SK-MEL-5 (cell line): ENCODE measurements at places on chromosomes 4 and X.

DNA sequence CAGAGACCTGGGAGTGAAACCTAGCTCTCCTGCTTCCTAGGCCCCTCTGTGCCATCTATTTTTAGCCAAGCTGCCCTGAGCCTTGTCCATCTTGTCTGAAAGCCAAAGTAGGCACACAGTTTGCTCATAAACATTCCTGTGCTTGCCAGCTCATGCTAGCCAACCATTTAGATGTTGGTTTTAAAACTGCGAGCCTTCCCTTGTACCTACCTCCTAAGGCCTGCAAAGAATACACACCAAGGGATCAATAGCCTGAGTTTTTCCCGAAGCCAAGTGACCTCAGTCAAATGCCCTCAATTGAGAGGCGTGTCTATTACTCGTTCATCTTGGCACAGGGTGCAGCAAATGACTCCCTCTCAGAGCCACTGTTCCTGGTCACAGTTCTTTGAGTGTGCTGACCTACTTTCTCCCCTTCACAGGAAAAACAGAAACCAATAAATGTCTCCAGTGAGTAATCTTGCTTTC, 48.5 kb downstream of the ZCCHC12 start:
- DNase-seq, result no peak

DNA sequence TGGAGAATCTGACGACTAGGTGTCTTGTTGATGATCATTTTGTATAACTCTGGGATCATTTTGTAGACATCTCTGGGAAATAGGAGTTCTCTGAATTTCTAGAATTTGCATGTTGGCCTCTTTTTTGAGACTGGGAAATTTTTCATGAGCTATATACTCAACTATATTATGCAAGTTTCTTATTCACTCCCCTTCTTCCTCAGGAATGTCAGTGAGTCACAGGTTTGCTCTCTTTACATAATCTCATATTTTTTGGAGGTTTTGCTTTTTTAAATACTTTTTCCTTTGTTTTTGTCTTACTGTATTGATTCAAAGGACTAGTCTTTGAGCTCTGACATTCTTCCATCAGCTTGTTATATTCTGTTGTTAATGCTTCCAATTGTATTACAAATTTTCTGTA, 1324.2 kb downstream of the TECRL start:
- no peak for DNase-seq

DNA sequence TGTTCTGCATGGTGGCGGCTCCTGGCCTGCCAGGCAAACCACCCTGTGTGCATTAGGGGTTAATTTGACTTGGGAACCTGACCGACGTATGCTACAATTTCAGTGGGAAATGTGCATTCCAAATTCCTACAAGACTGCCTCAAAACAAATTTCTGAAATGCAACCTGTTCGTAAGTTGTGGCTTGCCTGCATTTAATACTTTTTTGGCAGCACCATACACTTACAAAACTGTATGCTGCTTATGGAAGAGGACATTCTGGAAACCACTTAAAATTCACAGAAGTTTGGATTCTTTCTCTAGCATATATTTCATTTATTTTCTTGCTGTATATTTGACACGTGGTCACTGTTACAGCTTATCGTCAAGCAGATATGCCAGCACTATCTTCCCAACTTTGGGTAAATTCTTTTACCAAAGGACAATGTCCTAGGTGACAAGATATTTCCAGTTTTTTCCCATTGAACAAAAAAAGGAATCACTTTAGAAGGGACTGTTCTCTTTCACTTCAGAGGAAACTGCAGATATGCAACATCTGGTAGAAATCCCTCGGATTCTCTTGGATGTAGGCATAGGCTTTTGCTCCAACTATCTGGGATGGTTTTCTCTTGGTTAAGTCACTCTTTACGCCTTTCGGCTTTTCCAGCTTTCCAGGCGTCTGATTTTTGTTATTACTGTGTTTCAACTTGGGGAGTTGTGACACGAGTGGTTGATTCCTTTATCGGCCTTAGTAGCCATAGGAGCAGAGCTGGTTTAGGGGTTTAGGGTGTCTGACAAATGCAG, 9.7 kb upstream of the TENM3 start:
- DNase-seq, result no peak

DNA sequence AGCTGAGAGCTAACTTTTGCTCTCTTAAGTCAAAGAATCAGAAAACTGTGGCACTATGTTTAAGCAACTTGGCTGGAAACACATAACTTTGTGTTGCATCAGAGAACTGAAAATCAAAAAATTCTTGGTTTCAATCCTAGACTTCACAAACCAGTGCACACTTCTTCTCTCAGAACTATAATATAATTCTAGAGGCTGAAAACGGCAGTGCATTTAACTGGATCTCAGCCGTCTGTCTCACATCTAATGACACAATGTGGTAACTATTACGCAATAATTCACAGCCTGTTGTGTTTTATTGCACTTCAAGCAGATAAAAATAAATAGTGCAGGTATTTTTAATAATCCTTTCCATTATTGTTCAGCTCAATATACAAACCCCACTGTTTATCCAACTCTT, 260.6 kb upstream of the DIAPH2 start:
- DNase-seq, result no peak

GRCh38 chrX:151875270-151876026, 37.2 kb upstream of the MAGEA4 start:
- DNase-seq, result no peak

DNA sequence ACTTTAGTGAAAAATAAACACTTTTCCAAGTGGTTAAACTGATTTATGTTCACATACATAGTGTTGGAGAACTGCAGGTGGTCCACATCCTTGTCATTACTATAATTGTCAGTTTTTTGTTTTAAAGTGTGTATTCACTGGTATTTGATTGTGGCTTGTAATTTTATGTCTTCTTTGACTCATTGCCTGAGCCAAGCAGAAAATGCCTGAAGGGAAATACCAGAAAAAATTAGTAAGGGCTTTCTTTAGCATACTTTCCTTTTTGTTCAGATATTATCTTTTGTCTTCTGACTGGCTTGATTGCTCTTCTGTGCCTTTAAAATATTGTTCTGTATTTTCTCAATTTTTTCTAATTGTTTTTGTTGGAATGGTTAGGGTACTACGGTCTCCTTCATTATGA, 981.3 kb downstream of the C4orf33 start:
- no peak for DNase-seq

DNA sequence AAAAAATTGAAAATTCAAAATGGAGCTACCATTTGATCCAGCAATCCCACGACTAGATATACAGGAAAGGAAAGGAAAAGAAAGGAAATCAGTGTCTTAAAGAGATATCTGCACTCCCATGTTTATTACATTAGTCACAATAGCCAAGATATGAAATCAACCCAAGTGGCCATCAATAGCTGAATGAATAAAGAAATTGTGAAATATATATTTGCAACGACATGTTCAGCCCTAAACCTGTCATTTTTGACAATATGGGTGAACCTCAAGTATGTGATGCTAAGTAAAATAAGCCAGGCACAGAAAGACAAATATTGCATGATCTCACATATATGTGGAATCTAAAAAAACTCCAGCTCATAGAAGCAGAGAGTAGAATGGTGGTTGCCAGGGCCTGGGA, 155.1 kb downstream of the ANXA5 start:
- DNase-seq, result no peak

DNA sequence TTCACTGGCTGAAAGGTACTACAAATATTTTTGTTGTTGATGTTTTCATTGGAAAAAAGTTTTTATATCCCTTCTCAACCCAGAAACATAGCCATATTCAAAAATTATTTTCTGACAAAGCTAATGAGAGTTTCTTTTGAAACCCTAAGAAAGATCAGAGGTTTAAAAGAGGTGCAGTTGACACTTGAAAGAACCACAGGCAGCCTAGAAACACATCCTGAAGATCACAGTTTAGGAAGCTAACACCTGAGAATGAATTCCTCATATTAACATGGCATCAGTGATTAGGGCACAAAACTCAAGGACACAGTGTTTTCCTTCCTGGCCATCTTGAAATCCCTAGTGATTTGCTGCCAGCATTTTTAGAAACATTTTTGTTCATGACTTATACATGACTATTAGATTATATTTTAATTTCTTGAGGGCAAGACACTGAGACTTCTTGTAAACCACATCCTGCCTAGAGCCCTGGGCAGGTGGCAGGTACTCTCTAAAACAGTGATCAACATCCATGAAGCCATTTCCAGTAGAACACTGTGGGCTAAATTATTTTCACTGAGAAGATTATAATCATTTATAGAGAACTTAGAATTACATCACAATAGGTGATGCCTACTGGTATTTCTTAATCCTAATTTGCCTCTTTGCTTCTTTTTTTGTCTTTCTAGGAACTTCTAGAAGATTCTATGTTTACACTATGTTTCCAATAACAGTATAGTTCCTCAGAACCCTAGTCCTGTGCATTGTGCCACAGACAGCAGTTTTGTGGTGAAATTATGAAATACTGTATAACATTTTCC, 80.0 kb downstream of the ARSJ start:
- no peak for DNase-seq

DNA sequence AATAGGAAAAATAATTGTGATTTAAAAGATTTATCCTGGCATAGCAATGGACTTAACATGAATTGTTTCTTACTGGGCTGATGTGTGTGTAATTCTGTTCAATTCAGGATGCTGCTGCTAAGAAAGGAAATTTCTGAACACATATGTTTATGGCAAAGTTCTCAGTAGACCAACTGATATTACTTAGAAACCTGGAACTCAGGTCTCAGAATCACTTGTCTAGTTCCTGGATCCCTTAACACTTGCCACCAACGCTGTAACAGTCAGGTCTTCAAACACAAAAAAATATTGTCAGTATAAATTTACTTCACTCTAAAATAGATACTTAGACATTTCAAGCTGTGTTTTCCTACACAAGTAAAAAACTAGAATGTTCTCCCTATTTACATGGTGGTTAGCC, 5.5 kb downstream of the CASP3 start:
- DNase-seq, result no peak

GRCh38 chrX:66918511-66918910, 279.6 kb upstream of the EDA2R start:
- no peak for DNase-seq

GRCh38 chr4:122117743-122118142, 34.4 kb upstream of the BLTP1 start:
- DNase-seq, result no peak

GRCh38 chr4:173509036-173510001, 20.7 kb downstream of the HAND2 start:
- DNase-seq, result no peak

DNA sequence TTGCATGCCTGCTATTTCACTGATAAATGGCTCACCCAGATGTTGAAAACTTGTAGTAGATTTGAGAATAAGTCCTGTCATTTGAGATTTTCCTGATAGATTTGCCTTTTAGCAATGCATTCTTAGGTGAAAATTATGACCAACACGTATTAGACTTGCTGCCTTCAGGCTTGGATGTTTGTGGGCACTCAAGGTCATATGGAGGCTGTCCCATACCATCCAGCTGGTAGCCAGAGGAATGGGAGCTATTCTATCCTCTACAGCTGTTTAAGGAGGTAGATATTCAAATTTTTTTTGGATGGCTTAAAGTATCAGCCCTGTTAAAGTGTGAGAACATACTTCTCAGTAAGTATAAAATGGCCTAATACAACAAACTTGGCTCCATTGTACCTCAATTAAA, 34.7 kb downstream of the RTL3 start:
- DNase-seq, result no peak

GRCh38 chr4:102388611-102389010, 43.3 kb upstream of the SLC39A8 start:
- no peak for DNase-seq

GRCh38 chr4:185101354-185101890, 41.6 kb upstream of the SLC25A4 start:
- DNase-seq, result peak; percentile 36

- DNase-seq, result no peak
Observed at GRCh38 chr4:55083735-55084134, 41.7 kb downstream of the KDR start.

GRCh38 chr4:2253160-2254084, 8.5 kb downstream of the MXD4 start:
- DNase-seq, result no peak

GRCh38 chr4:139669890-139670289, 4.3 kb downstream of the MGST2 start:
- DNase-seq, result no peak

DNA sequence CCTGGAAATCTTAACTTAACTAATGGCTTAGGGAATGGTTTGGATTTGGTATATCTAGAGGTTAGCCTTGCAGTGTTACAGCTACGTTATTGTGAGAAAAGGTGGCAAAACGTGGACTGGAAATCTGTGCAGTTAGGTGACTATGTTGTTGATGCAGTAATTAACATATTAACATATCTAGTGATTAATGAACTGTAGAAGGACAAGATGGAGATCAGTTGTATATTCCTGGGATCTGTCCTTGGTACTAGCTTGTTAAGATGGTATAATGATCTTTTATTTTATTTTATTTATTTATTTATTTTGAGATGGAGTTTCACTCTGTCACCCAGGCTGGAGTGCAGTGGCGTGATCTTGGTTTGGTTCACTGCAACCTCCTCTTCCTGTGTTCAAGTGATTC, 36.9 kb downstream of the GPAT3 start:
- no peak for DNase-seq

- DNase-seq, result peak; percentile 77
Observed at GRCh38 chrX:14039344-14039743, 9.7 kb upstream of the GEMIN8 start.

GRCh38 chrX:27439771-27440170, 23.4 kb downstream of the PPP4R3C start:
- DNase-seq, result no peak

- DNase-seq, result peak; percentile 62
Observed at GRCh38 chr4:152485726-152486276, 50.1 kb downstream of the FBXW7 start.

GRCh38 chr4:99651811-99652485, 5.7 kb downstream of the C4orf54 start:
- no peak for DNase-seq

DNA sequence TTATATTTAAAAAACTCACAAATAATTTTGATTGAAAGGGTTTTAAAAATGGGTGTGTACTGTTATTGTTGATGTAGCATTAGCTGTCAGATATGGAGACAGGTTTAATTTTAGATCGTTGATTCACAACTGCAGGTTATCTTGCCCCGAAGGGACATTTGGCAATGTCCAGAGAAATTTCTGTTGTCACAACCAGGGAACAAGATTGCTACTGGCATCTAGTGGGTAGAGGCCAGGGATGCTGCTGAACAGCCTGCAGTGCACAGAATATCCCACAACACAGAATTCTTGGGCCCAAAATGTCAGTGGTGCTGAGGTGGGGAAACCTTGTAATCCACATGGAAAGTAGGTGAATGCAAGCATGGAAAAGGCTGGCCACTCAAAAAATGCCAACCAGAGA, 114.9 kb downstream of the MAGEB17 start:
- DNase-seq, result no peak

GRCh38 chrX:69153060-69153730, 12.1 kb downstream of the PJA1 start:
- peak; percentile 17 for DNase-seq

- no peak for DNase-seq
Observed at GRCh38 chr4:94274912-94275311, 67.2 kb downstream of the SMARCAD1 start.

DNA sequence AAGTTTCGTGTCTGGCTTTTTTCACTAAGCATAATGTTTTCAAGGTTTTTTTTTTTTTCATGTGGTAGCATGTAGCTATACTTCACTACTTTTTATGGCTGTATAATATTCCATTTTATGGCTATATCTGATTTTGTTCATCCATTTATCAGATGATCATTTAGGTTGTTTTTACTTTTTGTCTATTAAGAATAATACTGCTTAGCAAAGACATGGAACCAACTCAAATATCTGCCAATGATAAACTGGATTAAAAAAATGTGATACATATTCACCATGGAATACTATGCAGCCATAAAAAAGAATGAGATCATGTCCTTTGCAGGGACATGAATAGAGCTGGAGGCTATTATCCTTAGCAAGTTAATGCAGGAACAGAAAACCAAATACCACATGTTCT, 32.7 kb upstream of the ZNF280C start:
- DNase-seq, result no peak
